ENCODE measurements at places on chromosomes 2 and 18.
A peak's percentile ranks its signal among the peaks of the same experiment; 100 is the strongest.

DNA sequence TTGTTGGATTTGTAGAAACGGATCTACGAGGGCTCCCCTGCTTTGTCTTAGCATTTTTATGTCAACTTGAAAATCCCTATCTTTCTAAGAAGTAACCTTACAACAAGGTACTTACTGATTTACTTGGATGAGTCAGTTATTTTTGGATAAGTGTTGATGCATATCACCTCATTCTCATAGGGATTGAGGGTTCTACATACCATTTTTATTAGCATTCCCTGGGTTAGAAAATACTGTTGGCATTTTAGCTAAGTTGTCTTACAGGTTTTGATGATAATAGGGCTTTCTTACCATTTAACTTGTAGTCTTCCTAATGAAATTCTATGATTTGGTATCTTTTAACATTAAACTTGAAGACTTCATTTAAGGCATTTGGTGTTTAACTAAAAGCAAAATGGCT lies 125.2 kb downstream of the UBE2E3 start:
- peak; percentile 13 for DNase-seq

DNA sequence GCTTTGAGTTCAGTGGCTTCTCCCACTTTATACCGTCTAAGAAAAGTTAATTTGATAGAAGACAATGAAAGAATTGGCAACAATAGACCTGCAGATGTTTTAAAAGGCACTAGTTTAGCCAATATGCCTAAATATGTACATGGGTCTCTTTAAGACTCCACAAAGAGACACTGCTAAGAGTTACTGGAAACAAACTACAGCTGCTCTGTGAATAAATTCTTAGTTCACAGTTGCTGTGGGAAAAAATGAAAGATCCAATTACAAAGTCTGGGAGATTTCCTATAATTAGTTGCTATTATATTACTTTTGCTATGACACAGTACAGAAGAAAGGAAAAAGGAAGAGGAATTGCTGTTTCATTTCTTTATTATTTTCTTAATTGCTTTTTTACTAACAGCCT lies 34.3 kb downstream of the SCN9A start:
- DNase-seq: peak; percentile 43

GRCh38 chr2:64681479-64681967 lies 27.8 kb upstream of the SERTAD2 start:
- no peak for DNase-seq

GRCh38 chr2:12715258-12716031 lies 1.3 kb upstream of the TRIB2 start:
- no peak for DNase-seq

DNA sequence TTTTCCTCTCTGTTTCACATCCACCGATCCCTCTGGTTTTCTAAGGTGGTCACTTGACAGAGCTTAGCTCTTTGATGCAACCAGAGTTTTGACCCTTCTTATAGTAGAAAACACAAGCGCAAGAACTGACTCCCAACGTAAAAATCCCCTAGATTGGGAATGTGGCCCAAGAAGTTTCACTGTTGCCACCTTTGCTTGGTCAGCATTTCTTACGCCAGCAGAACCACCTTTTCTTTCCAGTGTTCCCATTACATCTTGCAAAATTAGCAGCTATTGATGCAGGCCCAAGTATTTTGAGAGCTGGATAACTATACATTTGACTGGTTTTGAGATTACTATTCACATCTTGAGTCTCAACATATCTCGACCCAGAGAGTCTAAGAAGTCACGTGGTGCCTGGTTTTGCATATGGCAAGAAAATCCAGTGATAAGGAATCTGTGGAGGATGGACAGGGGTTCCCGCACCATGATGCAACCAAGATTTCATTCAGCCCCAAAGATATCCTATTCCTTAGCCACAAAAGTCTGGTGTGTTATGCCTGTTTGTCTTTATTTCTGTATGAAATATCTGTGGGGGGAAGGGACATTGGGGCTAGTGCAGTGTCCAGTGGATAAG lies 37.9 kb downstream of the FBLN7 start:
- DNase-seq: no peak

- DNase-seq: no peak
Observed at GRCh38 chr2:215901796-215902195, 111.6 kb downstream of the MREG start.

DNA sequence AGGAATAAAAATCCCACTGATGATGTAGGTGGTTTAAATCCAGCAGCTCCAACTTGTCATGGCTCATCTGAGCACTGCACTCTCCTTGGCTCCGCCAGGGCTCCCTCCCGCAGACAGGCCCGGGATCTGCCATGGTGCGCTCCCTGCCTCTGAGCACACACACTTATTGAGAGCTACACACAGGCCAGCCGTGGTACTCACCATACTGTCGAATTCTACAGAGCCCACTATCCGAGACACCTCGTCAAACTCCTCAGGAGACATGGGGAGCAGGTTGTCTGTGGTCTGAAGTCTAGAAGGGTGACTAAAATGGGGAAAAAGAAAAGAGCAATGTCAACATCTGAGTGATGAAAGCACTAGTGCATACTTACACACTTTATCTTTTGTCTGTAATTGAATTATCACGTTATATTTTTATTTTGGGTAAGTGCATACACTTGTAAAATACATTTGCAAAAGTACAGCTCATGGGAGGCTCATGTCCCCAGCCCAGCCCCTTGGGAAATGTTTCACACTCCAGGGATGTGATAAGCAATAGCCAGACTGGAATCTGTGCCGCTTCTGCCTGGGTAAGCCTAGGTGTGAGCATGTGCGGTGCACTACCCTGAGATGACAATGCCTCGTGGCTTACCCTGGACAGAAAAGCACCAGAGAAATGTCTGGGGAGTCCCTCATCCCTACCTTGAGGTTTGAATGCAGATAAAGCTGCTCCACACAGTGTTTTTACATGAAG lies 39.2 kb downstream of the STAT1 start:
- no peak for DNase-seq

DNA sequence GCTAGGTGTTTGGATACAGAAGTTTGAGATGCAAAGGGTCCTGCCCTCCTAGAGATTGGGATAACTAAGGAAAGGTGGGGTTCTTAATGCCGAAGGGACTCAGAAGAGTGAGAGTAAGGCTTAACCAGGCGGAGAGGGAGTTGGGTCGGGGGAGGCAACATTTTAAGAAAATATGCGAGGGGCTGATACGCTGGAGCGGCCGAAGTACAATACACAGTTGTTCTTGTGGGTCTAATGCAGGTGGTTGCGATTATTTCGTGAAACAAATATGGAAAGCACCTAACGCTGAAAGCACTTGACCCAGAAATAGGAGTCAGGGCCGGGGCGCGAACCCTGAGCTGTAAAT lies 344 bp upstream of the MRPL33 start:
- no peak for DNase-seq

DNA sequence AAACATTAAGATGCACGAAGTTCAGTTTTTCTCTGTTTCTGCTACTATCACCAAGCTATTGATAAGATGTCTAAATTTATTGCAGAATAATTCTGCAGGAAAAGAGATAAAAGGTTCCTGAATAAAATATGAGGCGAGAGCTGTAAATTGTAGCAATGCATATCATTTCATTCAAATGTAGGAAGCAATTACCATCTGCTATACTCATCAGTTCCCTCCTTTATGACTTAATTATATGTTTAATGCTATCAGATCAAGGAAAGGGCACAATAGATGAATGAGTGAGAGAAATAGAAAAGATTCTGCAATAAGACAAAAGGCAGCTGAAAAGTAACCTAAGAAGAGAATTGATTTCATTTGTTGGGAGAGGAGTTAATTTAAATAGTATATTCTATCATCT lies 108.2 kb upstream of the GALNT5 start:
- DNase-seq: no peak

DNA sequence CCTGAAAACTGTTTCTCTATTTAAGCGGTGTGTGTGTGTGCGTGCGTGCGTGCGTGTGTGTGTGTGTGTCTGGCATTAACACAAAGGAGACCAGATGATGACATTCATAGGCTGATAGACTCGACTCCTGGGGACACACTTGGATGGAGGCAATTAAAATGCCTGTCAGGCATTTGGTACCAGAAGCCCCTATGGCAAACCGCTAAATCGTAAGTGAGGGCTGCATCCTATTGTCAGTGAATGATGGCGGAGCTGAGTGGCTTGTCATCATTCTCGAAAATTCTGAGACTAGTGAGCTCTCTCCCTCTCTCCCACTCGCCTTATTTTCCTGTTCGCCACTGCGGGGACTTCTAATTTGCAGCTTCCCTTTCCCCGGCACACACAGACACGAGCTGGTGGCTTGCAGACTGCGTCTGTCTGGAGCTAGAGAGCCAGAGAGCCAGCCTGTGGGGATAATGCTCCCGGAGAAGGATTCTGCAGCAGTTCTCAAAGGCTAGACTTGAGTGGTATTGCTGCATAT lies 155.4 kb downstream of the MAP2 start:
- peak; percentile 46 for DNase-seq

- DNase-seq: peak; percentile 39
Observed at GRCh38 chr2:231800493-231801091, 14.3 kb downstream of the COPS7B start.

- DNase-seq: no peak
Observed at GRCh38 chr18:61554117-61554776, 221.0 kb downstream of the CDH20 start.

GRCh38 chr2:202135091-202135874 lies 62.2 kb downstream of the KIAA2012 start:
- DNase-seq: peak; percentile 100

GRCh38 chr2:138942466-138942865 lies 162.3 kb upstream of the NXPH2 start:
- no peak for DNase-seq

DNA sequence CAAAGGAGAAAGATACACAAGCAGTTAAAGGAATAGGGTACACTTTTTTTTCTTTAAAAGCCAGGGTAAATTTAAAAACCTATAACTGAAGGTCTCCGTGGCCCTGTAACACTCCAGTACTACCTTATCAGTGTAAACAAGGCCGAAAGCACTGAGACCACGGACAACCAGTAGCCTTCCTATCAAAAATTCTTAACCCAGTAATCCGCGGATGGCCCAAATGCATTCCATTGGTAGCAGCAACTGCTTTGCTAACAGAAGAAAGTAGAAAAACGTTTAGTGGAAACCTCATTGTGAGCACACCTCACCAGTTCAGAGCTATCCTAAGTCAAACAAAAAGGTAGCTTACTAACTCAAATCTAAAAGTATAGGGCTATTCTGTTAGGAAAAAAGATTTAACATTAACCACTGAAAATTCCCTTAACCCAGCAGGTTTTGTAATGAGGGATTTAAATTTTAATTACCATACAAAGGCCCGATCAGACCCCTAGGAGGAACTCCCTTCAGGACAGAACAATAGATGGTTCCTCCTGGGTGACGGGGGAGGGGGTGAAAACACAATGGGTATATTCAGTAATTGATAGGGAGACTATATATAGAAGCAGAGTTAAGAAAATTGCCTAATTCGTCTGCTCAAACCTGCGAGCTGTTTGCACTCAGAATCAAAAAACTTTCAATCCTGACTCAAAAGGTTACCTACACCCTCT lies 50.8 kb upstream of the CWC22 start:
- no peak for DNase-seq

DNA sequence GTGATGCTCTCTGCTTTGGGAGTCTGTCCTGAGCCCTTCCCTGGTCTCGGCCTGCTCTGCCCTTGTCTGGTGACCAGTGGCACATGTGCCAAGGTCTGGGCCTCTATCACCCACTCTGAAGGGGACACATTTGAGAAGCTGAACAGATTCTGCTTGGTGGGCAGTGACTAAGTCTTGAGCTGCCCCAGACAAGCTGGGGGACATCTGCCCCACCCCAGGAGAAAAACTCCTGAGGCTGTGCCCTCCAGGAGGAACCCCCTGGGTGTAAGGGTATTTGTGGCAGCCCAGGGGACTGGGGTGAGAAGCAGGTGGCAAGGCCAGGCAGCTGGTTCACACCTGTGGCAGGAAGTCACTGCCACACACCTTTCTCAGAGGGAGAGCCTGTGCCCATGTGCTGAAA lies 342.1 kb downstream of the DYSF start:
- DNase-seq: no peak

DNA sequence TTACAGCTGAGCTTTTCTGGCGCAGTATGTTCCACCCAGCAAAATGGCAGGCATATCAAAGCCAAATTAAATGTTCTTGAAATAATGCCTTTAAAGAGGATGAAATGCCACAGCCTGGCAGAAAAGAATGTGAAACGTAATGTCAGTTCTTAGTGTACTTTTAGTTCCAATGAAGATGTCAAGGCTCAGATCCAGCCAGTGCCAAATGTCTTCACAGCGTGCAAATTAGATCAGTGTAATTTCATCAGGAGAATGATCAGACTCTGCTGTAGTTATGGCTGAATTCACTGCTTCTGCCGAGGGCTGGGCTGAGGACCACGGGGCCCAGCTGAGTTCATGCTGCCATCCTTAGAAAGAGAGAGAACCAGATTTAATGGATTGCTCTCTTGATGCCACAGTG lies 78.7 kb upstream of the ITGA4 start:
- no peak for DNase-seq

DNA sequence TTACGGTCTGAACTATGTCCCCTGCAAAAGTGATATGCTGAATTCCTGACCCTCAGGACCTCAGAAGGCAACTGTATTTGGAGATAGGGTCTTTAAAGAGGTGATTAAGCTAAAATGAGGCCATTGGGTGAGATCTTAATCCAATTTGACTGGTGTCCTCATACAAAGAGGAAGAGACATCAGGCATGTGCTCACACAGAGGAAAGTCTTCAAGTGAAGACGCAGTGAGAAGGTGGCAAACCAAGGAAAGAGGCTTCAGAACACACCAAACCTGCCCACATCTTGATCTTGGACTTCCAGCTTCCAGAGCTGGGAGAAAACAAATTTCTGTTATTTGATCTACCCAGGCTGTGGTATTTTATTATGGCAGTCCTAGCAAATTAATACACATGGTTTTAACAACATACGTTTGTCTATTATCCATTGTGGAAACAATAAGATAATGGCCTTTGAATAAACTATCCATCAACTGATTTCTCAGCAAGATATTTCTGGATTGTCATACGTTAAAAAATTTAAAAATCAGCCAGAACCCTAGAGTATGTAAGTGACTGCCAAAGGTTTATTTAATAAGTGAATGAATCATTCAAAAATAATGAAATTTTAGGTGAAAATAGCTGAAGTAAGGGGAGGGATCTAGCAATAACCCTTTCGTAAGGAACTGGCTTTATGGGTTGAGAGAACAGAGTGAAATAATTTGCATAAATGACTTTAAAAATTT lies 6.5 kb downstream of the WIPF1 start:
- DNase-seq: peak; percentile 37

DNA sequence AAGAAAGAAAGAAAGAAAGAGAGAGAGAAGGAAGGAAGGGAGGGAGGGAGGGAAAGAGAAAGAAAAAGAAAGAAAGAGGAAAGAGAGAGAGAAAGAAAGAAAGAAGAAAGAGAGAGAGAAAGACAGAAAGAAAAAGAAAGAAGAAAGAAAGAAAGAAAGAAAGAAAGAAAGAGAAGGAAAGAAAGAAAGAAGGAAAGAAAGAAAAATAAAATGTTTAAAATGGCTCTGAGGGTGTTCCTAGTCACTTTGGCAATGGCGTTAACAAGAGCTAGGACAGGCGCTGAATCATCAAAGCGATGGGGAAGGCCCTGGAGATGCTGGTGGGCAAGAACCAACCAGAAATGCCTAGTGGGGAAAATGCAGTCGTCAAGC lies 77.8 kb upstream of the GPC1 start:
- no peak for DNase-seq

- no peak for DNase-seq
Observed at GRCh38 chr2:124450481-124450880, 425.4 kb downstream of the CNTNAP5 start.

- DNase-seq: no peak
Observed at GRCh38 chr2:120384486-120385354, 38.8 kb downstream of the INHBB start.

GRCh38 chr2:130963849-130964793 lies 127.4 kb downstream of the ARHGEF4 start:
- no peak for DNase-seq

All from fibroblast of lung (primary cell).